ENCODE measurements at places on chromosomes 11 and 22.

DNA sequence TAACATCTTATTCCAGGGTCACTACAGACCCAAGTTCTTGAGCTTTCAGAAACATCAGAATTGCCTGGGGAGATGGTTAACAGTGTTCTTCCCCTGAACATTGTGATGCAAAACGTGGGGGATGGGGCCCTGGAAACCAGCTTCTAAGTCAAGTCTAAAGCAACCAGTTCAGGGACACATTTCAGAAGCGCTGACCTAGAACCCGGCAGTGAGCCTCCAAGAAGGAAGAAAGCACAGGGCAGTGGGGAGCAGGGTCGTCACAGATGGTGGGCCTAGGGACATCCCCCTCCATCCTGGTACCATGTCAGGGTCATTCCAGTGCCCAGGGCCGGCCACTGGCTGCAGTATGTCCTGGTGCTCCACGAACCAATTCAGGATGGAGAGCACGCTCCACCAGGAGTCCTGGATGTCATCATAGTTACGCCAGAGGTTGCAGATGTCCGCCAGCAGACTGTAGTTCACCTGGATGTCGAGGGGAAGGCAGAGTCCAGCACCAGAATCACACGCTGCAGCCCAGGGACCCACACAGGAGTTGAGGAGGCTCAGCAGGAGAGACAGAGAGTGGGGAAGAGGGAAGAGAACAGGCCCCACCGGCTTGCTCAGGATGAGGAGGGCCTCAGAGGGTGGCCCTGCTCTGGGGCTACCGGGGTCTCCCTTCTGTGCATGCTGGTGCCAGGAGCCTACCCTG, 5.0 kb downstream of the NAGA start:
- no peak for DNase-seq

GRCh38 chr11:74636630-74637184, 44.3 kb downstream of the POLD3 start:
- DNase-seq = no peak

- DNase-seq = no peak
These were observed 450.0 kb upstream of the CCDC179 start for GRCh38 chr11:23310276-23310675.

GRCh38 chr22:40480996-40481395, 110.6 kb downstream of the SGSM3 start:
- no peak for DNase-seq

DNA sequence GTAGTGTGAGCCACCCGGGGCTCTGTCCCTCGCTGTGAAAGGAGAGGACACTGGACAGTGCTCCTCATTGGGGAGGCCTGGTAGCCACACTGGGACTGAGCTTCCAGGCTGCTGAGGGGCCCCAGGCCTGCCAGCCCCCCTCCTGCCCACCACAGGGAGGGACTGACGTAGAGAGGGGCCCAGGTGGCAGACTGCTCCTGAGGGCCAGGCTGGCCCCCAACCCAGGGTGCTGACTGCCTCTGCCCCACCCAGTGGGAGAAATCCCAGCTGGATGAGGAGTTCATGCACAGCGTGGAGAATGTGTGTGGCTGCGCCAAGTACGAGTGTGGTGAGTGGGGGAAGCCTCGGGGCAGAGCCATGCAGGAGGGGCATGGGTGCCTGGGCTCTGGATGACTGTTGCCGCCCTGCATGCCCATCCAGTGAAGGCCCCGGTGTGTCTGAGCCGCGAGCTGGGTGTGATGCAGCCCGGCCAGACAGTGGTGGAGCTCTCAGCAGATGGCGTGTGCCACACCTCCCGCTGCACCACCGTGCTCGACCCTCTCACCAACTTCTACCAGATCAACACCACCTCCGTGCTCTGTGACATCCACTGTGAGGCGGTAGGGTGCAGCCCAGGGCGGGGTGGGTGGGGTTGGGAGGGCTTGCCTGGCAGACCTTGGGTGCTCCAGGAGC, 78.7 kb upstream of the MYOD1 start:
- no peak for DNase-seq

- no peak for DNase-seq
These were observed 19.5 kb downstream of the WNT11 start for GRCh38 chr11:76186776-76187279.

DNA sequence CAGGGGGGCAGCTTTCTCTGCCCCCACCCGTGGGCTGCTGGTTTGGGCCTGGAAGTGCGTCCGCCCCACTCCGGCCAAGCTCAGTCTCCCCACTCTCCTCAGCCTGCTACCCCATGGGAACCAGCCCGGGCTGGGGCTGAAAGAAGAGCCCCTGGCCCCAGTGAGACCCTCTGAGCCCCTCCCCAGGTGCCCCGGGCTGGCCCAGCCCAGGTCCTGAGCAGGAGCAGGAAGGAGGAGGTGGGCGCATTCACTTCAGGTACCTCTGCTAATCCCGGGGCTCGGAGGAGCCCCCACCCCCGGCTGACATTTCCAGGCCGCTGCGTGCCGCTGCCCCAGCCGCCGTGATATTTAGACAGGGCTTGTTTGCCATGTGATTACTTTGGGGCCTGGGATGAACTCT, 8.7 kb upstream of the TH start:
- DNase-seq = no peak

Data from DMS79 (cell line).